ENCODE measurements at places on chromosomes 3 and 15.

GRCh38 chr15:90142216-90143165 lies 40.2 kb upstream of the IDH2 start:
- DNase-seq: no peak

- no peak for DNase-seq
Observed at GRCh38 chr15:41331833-41332193, 578 bp downstream of the OIP5 start.

DNA sequence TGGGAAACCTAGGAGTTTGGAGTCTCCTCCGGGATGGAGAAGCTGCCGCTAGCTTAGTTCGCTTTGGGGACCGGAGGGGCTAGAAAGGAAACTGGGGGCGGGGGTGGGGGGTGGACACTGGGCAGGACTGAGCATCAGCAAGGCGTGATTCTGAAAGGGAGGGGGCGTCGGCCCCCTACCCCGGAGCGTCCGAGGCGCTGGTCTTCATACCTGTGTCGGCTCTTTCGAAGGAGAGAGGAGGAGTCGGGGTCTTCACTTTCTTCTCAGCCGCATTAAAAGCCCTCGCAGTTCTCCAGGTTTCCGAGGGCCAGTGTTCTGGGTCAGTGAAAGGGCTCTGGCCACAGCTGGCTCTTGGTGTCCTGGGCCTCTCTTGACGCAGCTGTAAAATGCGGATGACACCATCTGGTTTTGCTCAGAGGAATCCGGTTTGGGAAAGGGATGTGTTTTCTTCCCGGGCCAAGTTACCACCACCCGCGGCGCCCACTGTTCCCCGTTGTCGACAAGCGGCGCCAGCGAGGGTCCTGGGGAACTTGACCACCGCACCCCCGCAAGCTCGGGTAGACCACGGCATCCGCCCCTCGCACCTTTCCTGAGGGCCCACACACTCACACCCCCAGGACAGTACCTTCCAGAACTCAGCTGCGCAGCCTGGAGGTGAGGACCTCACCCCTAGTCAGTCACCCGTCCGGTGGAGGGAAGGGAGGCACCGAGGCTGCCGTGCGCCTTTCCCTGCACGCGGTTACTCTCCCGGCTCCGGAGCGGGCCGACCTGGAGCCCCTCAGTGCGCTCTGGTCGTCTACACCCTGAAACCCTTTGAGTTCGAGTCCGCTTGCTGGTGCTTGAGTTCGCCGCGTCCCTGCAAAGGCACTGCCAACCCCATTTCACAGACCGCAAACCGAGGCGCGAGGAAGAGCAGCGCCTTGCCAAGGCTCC lies 660 bp downstream of the CCK start:
- no peak for DNase-seq

DNA sequence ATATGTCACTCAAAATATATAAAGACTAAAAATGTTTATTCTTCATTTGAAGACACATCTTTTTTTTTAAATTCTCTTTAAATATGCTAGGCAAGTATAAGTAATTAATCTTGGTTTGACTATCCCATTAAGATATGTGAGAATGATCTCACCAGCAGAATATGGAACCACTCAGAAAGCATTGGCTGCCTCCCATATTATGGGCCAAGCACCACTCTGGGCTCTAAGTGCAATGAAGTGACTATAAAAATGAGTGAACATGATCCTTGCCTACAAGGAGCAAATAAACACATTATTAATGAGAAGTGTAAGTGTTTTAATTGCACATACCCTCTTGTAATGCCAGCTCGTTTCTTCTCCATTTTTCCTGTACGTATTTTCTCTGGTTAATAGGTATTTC lies 328.5 kb downstream of the NAALADL2 start:
- DNase-seq: no peak

DNA sequence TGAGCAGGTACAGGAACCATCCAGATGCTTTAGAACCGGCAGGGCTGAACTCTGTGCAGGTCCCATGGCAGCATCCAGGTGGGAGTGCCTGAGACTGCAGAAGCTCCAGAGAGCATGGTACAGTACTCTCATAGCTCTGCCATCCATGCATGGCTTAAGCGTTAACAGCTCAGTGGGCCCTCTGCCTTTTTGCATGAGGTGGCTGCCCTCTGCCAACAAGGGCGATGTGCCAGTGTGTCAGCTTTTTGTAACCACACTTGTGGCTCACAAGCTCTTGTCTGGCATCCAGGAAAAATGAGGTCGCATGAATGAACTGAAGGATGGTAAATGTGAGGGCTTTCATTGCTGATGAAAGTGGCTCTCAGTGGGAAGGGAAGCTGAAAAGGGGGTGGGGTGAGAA lies 950.1 kb downstream of the DIPK2A start:
- DNase-seq: no peak

DNA sequence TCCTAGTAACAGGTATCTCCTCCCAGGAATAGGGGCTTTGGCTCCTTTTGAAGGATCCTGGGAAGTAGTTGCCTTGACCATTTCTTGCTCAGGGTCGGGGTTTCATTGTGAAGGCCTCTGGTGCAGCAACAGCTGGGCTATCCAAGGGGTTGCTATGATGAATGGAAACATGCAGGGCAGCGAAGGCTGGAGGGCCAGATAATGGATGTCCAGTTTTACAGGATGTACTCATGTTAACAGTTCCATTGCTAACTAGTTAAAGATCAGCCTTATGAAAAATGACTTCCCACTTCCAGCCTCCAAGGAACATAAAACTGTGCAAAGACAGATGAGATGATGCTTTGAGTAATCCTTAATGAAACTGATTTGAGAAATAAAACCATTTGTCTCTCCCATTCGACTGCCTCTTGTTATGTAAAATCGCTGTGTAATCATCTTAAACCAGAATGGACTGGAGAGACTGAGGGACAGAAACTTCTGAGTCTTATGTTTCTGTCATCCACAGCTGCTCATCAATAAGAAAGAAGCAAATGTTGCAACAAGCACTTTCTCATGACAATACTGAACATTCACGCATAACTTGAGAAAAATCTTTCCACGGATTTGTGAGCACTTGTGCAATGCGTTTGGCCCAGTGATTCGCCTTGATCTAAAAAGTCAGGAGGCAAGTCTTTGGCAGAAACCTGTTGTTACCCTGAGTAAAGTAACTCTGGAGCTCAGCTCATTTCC lies 473.5 kb upstream of the RGMA start:
- no peak for DNase-seq

All from NCI-H524 treated with DMSO at 0.1 percent for 48 hours (cell line).